Naive thymus-derived CD8-positive, alpha-beta T cell (primary cell): ENCODE measurements at places on chromosomes 7 and 10.

GRCh38 chr7:92095380-92095779 is 38.9 kb downstream of the CYP51A1 start:
- DNase-seq, result no peak

- no peak for DNase-seq
These were observed 179.6 kb upstream of the FRMD4A start for GRCh38 chr10:14510346-14510745.

GRCh38 chr7:55537458-55537990 is 34.8 kb downstream of the VOPP1 start:
- DNase-seq, result no peak

DNA sequence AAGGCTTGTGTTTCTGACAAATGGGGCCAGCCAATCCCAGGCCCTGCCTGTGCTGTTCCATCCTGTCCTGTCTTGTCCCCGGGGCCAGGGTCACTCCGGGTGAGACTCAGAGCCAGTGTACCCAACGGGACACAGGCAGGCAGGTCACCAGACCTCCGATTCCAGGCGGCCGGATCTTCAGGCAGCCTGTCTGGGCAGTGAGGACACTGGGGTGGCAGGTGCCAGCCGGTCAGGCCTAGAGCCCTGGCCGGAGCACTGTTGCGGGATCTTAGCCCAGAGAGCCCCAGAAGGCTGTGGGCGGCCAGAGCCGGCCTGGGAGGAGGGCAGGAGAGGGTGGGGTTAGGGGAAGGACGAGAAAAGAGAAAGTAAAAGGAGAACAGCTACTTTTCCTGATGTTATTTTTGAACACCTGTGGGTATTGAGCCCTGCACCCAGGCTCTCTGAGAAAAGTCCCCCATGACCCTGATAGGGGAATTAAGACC is 134.3 kb upstream of the TNRC18 start:
- peak; percentile 22 for DNase-seq

DNA sequence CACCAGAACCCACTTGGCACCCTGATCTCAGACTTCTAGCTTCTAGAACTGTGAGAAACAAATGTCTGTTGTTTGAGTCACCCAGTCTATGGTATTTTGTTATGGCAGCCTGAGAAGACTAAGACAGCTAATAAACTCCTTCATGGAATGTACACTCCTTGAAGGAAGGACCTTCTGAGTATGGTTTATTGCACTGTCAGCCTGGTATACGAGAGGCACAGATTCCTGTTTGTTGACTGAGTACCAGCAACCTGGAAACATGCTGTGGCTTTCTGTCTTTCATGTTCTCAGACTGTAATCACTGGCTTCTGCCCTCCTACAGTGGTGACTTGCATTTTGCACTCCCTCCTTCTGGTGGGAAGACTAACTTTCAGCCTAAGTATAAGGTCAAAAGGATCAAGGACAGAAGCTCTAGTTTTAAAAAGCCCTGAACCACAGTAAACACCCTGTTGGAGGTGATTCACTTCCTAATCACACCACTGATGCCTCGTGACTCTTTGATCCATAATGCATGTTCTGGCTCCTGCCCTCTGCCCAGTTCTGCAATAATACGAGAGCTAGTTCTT is 319.0 kb upstream of the NPSR1 start:
- DNase-seq, result no peak

DNA sequence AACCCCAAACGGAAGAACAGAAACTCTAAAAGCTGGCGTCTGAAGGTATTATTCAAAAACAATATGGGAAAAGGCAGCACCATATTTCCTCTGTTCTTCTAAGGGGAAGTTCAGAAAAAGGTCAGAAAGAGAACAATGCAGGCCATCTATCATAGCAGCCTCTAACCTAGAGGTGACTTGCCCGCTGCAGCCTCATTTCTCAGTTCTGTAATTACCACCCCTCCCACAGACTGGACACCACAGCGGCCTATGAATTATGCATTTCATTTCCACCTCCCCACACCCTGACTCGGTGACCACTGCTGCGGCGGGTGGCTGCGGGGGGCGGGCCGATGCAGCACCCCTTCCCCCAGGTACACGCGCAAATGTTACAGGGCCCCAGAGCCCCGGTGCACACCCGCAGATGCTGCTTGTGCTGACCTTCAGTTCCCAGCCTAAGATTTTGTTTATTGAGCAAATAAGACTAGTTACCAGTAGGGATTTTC is 125.5 kb downstream of the CLEC2L start:
- no peak for DNase-seq

DNA sequence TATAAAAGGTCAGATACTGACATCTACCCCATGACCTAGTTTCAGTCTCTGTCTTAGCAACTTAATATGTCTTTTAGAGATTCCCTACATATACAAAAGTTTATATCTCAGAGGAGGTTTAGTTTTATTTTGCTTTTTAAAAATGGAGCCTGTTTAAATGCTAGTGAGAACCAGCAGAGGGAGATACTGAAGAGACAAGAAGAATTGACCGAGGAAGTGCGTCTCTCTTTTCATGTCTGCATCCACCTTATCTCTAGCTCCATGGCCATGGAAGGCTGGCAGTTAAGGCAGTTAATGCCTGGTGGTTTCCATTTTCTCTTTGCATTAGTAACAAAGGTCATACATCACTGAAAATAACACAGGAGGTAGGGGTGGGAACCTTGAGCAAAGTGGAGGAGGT is 10.7 kb downstream of the SUV39H2 start:
- DNase-seq, result no peak

GRCh38 chr10:62511656-62512055 is 137.5 kb downstream of the ZNF365 start:
- DNase-seq, result no peak

- DNase-seq, result no peak
These were observed 386.5 kb upstream of the ANKRD30A start for GRCh38 chr10:36738738-36739431.

DNA sequence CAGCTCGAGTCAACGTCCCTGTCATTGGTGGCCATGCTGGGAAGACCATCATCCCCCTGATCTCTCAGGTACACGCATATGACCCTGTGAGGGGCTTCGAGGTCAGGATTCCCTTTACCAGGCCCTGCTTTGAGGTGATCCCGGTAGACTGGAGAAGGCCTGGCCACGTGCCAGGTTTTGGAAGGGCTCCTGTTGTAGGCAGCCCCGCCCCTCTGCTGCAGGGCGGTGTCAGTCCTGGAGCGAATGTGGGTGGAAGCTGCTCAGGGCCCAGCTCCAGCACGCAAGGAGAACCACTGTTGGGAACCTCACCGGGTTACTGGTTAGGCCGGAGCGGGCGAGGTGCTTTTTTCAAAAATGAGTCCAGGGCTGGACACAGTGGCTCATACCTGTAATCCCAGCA is 15.6 kb downstream of the MDH2 start:
- DNase-seq, result no peak

DNA sequence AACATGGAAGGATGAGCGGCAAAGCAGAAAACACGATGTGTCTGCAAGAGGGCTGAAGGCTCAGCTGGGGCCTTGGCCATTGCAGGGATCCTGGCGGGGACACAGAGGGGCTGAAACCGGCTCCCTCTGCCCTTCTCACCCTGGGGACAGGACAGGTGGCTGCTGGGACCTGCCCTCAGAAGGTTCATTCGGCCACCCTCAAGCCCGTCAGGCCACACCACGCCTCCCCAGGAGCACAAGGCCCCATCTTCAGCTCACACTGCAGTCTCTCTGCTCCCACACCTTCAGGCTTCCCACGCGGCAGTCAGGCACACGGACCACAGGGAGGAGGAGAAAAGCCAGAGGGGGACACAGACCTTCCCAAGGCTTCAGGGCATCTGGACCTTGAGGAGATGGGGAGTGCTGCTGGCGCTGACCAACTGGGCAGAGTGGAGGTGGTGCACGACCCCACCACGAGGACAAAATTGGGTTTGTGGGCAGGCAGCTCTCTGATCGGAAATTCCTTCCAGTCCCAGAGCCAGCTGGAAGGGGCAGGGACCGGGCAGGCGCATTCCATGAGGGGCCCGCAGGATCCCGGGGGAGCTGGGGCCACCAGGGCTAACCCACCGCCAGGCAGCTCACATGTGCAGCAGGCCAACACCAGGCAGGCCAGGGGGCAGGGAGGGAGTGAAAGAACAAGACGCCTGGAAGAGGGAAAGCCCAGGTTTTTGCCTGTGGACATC is 104.0 kb downstream of the MAD1L1 start:
- DNase-seq, result no peak

DNA sequence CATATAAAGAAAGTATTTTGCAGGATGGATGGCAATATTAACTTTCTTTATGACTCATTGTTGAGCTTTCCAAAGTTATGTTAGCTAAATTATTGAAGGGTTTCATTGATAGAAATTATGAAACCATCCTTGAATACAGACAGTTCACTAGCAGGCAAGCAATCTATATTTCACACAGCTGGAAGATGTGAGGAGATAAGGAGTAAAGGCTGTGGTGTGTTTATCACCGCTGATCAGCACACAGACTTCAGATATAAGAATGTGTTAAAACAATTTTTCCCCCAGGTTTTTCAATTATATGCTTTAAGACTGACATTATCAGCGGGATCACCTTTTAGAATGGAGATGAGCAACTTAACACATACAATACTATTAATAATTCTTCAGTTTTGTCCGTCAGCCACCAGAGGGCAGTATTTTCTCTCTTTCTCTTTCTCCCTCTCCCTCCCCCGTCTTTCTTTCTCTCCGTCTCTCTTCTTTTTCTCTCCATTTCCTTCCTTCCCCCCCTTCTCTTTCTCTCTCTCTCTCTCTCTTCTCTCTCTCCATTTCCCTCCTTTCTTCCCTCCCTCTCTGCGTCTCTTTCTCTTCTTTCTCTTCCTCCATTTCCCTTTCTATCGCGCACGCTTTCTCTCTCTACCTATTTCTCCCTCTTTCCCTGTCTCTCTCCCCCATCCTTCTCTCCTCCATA is 62.9 kb upstream of the FAM171A1 start:
- peak; percentile 20 for DNase-seq

DNA sequence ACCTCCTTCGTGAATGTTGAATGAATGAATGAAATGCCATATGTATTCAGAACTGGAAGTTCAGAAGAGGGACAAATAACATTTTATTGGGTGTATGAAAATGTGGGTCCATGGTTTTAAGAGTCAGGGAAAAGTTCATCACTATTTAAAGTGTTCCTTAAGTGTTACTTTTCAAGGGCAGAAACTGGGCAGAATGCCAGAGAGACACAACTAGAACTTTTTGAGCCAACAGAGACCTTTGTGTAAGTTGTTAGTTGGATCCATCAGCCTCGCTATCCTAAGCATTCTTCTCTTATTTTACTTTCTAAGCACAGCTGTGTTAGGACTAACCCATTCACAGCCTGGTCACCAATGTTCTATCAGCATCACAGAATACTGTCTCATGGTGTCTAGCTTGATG is 13.6 kb upstream of the TAF3 start:
- no peak for DNase-seq

DNA sequence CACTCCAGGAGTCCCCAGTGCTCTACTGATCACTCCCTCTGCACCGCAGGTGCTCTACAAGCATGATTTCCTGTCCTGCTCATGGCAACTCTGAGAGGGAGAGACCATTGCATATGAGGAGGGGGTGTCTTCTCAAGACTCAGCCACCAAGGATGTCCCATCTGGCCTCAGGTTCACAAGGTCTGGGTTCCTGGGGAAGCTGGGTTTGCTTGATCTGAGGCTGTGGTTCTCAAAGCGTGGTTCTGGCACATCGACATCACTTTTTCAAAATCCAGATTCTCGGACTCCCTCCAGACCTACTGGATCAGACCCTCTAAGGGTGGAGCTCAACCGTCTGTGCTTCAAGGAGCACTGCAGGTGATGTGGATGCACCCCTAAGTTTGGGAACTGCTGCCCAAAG is 247.5 kb downstream of the PLXNA4 start:
- no peak for DNase-seq

- no peak for DNase-seq
These were observed 141.2 kb downstream of the NRF1 start for GRCh38 chr7:129752760-129753159.

DNA sequence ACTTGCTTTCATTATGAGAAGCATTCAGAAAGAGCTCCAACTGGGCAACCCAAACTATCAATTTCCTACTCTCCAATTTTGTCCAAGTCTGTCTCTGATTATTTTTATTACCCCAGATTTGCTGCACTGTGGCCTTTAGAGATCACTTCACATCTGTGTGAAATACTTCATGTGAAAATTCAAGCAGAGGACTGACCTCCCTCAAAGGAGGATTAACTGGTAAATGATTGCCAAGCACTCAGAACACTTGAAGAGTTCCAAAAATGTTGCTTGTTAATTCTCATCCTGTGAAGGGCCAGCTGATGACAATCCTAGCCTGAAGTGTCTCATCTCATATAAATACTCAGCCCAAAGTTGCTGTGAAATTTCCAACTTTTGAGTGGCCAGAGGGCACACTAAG is 182.8 kb upstream of the DGKB start:
- no peak for DNase-seq

- no peak for DNase-seq
These were observed 42.8 kb upstream of the RABGEF1 start for GRCh38 chr7:66697449-66698438.

DNA sequence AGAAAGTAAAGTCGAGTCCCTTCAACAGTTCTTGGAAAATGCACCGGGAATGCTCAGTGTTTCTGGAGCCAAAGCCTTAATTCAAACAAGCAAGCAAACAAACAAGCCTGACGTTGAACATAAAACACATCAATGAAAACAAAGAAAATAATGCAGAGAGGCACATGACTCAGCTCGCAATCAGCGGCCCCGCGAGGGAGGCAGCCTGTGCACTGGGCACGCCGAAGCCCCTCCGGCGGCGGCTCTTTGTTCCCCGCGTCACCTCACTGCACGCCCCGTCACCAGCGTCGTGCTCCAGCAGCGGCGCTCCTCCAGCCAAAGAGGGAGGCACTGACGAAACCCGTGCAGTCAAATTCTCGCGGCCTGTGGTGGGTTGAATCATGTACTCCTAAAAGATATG is 151.5 kb downstream of the DNAJB6 start:
- DNase-seq, result no peak
